Metanephros (tissue), 2 donors: ENCODE measurements at places on chromosomes 3 and 15. TPM values are rescaled to one million over a fixed set of nuclear protein-coding genes. Genes with fewer than 3 reads are reported as not detected.

Gene NPRL2
- total RNA-seq = 27.5 TPM

Gene COMMD4
- 46.6 TPM for total RNA-seq

Gene BSN
- 1.5 TPM for total RNA-seq

Gene LRRC15
- 0.06 TPM for total RNA-seq

Gene KLHL6
- total RNA-seq = 3.5 TPM

Gene CBLB
- total RNA-seq = 72.5 TPM
